ENCODE measurements at places on chromosomes 11 and 22. TPM values are rescaled to one million over a fixed set of nuclear protein-coding genes. Genes with fewer than 3 reads are reported as not detected.

The OR5P2 gene
- total RNA-seq: not detected

The KCNJ5 gene
- 1.5 TPM for total RNA-seq

The FADS2 gene
- 25.5 TPM for total RNA-seq

The WNT11 gene
- 6.9 TPM for total RNA-seq

The BBOX1 gene
- total RNA-seq: 53.0 TPM

The OR5AS1 gene
- total RNA-seq: not detected

The UQCR10 gene
- total RNA-seq: 65.8 TPM

The OR56A1 gene
- total RNA-seq: not detected

The TMEM25 gene
- 21.4 TPM for total RNA-seq

The NPAS4 gene
- total RNA-seq: not detected

The MACROD1 gene
- 61.4 TPM for total RNA-seq

The TMA7B gene
- total RNA-seq: 1.7 TPM

The HBB gene
- total RNA-seq: 591 TPM

The CD3E gene
- total RNA-seq: 6.9 TPM

The DDX25 gene
- total RNA-seq: not detected

The OR8D4 gene
- total RNA-seq: not detected

The TTC36 gene
- not detected for total RNA-seq

The SEC14L2 gene
- 20.6 TPM for total RNA-seq

The C11orf24 gene
- 38.1 TPM for total RNA-seq

The INS gene
- not detected for total RNA-seq

The PTGDR2 gene
- total RNA-seq: 0.25 TPM

The HORMAD2 gene
- total RNA-seq: not detected

The OR51B2 gene
- not detected for total RNA-seq

The PKP3 gene
- total RNA-seq: 117 TPM

The APOL5 gene
- not detected for total RNA-seq

The OR5D18 gene
- total RNA-seq: not detected

The OR52A1 gene
- not detected for total RNA-seq

The IGLL1 gene
- not detected for total RNA-seq

The TRIM49 gene
- total RNA-seq: not detected

The PRAME gene
- total RNA-seq: not detected

The PPFIA1 gene
- 54.3 TPM for total RNA-seq

The OR51B4 gene
- total RNA-seq: not detected

The SOX10 gene
- 3.2 TPM for total RNA-seq

Measured in vagina (tissue), 2 donors.